Thoracic aorta (tissue), 2 donors: ENCODE measurements at places on chromosomes 16 and 17.

GRCh38 chr16:24701521-24701951 lies 27.9 kb upstream of the TNRC6A start:
- DNase-seq = no peak

DNA sequence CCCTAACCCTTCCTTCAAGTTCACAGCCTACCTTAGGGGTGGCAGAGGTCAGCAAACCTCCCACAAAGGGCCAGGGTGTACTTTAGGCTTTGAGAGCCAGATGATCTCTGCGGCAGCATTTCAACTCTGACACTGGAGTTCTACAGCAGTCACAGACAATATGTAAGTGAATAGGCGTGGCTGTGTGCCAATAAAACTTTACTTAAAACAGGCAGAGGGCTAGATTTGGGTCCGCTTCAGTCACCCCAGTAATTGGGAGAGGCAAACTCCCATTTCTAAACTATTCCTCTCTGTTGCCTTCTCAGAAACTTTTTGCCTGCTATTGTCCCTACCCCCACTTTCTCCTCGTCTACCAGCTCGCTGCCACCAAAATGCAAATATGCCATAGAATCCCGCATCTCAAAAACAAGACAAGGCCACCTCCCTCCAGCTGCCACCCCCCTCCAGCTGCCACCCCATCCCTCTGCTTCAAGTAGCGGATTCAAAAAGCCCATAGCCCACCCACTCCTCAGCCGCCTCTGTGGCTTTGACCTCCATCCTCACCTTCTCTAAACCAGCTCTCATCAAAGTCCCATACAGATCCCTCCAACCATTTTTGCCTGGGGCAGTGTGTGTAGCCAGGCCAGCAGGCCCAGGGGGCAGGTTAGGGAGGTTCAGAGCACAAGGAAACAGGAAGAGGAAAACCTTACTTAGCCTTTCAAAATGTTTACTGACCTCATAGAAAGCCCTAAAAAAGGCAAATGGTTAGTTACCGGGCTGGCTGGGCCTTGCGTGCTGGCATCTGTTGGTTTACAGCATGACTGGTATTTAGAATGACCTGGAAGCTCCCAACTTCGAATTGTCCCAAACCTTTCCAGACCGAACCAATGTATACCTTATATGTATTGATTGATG lies 19.9 kb upstream of the DNAH17 start:
- no peak for DNase-seq

DNA sequence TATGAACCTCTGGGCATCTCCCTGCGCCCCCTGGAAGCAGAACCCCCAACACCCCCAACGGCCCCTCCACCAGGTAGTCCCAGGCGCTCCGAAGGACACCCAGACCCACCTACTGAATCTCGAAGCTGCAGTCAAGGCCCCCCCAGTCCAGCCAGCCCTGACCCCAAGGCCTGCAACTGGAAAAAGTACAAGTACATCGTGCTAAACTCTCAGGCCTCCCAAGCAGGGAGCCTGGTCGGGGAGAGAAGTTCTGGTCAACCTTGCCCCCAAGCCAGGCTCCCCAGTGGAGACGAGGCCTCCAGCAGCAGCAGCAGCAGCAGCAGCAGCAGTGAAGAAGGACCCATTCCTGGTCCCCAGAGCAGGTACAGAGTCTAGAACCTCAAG lies 1.5 kb downstream of the BCL6B start:
- DNase-seq = no peak

DNA sequence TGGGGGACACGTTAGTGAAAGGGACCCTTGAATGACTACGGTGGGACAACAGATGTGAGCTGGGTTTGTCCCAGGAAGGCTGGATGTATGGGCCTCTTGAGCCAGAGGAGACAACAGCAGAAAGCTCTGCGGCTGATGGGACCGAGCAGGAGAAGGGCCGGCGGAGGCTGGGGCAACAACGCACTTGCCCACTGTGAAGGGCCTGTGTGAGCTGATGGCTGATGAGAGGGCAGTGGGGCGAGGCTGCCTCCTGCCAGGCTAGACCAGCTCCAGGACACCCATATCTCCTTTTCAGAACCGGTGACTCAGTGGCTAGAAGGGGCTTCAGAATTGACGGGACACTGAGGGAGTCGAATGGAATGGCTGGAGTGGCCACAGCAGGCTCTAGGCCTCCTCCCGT lies 250.1 kb downstream of the SEC14L1 start:
- DNase-seq = no peak

GRCh38 chr17:73256220-73256619 lies 5.5 kb downstream of the CPSF4L start:
- DNase-seq = no peak
